ENCODE measurements at places on chromosomes 7 and 10. TPM values are rescaled to one million over a fixed set of nuclear protein-coding genes. Genes with fewer than 3 reads are reported as not detected.

The NEUROG3 gene
- total RNA-seq, result not detected

The BLVRA gene
- 15.2 TPM for total RNA-seq

DNA sequence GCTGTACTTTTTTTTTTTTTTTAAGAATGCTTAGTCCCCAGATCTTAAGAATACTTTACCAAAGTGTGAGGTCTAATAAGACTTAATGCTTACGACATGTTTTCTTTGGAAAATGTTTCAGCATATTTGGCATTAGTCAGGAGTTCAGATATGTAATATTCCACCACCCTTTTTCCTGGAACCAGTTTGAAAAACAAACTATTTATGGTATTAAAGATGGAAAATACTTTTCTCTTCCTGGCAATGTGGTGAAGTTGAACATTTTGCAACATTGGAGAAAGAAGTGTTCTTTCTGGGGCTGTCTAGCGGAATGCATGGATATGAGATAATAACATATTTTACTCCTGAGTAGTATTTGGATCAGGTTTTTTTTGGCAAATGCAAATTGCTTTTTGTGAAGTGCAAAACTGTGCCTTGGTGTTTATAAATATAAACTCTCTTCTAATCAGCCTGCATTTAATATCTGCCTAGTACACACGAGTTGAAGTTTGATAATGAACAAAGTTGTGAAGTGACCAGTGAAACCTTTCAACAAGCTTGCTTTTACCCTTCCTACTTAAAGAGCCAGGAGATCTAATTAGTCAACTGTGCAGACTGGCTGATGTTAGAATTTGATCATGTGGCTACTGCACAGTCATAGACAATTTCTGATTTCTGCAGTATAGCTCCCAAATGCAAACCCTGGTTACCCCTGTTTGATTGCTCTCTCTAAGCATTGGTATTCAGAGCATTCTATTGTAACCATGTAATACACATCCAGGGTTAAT is 20.9 kb downstream of the MAP3K8 start:
- DNase-seq, result peak; percentile 80

DNA sequence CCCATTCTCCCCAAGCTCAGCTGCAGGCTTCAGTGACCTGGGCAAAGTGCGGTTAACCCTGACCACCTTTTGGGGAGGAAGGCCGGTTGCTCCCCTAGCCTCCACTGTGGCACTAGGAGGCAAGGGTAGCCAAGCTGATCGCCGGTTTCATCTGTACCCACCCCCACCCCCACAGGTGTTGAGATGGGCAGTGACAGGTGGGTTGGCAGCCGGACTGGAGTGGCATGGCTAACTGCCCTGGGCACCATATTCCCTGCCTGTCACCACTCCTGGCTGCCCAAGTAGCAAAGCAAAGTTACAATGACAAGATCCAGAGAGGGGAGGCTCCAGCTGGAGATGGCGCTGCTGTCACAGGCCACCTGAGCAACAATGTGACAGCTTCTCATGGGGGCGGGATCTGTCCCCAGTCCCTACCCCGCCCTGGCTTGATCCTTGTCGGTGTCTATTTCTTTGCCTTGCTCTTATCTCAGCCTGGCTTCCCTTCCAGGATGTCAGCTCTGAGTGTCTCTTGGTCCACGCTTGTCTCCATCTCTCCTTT is 27.0 kb upstream of the BMS1 start:
- DNase-seq, result no peak

DNA sequence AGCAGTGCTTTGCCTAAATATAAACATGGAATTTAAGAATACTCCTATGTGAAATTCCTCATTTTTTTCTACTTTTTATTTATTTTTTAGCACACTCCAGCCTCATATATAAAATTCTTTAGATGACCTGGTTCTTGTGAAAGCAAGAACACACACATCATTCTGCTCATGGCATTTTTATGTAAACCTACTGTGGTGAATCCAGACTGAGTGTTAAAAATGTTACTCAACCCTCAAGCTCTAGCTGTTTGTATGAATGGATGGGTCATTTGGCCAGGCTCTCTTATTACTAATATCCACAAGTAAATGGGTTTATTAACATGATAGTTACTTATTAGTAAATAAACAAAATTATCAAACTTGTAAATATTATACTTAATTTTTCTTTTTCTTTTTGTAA is 551.7 kb upstream of the LRRN3 start:
- DNase-seq, result no peak

The FAM25G gene
- not detected for total RNA-seq

The TRA2A gene
- 27.2 TPM for total RNA-seq

The CPN1 gene
- total RNA-seq, result not detected

Measured in stomach (tissue), 19 donors.